ENCODE measurements at places on chromosomes 3 and 15.

GRCh38 chr3:128482175-128482574 is 10.8 kb downstream of the GATA2 start:
- peak; percentile 19 for DNase-seq

DNA sequence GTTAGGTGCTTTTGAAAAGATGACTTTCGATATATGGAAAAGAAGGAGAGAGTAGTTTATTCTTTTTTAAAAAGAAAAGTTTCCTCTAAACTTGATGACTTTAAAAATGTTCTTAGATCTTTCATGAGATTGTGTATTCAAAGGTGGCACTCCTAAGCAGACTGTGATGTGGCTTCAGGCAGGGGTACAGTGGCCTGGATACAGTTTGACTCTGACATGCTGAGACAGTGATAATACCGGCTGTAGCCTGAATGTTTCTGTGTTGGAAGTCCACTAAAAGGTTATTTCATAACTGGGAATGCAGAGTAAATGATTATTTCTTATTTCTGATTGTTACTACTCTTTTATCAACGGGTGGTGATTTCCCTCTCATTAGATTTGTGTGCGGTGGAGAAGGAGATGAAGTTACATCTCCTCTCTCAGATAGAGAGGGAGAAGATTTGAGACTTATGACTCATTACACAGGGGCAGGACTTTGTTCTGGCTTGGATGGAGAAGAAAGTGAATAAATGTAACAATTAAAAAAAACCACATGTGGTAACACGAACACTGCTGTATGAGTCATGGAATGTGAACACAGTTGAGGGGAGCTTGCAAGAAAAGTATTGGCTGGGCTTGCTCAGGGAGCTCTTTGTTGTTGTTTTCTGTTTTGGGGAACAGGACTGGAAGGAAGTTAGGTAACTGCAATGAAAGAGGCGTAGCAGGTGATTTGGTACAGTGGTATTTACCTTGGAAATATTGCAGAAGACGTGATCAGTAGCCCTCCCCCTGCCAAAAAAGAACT is 21.6 kb downstream of the SPTSSB start:
- no peak for DNase-seq

- no peak for DNase-seq
Measured at GRCh38 chr3:187516446-187517185, 148.4 kb downstream of the RTP4 start.

DNA sequence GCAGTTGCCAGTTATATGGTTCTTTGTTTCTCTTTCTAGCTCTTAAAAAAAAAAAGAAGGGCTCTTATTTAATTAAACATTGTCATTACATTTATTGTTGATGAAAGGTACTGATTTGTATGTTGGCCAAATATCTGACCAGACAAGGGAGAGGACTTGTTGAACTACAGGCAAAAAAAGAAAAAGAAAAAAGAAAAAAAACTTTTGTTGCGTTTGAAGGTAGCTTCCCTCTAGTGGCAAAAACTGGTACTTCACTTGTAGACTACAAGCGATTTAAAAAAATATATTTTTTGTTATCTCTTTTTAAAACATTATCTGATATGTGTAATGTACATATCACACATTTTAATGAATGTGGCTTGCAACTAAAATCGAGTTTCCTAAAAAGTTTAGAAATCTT is 280.6 kb downstream of the ROBO2 start:
- no peak for DNase-seq

DNA sequence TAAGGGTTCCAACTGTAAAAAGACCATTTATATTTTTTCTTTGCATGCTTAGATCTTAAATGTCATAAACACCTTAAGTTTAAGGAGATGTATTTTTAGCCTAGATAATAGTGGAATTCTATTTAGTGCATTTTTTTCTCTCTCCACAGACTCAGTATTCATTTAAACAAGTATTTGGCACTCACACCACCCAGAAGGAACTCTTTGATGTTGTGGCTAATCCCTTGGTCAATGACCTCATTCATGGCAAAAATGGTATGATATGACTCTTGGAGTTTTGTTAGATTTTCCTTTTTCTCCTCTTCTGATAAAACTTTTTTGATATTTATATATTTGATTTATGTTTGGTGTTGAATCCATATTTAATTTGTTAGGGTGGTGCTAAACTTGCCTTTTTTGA is 7.3 kb downstream of the KIF23 start:
- DNase-seq, result no peak

DNA sequence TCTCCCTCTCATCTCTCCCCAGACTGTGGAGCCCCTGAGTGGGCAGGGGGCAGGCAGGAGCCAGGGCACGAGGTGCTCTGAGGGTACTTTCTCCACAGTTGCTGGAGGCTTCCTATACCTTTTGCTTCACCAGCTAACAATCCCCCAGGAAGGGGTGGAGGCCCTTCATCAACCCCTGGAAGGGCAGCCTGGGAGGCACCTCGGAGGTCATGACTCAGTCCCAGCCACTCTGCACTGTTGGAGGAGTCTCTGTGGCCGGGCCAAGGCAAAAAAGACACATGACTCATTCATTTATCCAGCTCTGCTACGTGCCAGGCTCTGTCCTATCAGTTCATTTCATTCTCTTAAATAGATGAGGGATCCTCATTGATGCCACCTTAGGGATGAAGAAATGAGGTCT is 15.6 kb upstream of the KY start:
- no peak for DNase-seq

GRCh38 chr3:53255423-53255774 is 423 bp downstream of the TKT start:
- peak; percentile 68 for DNase-seq

All from left ventricle myocardium superior (tissue), 1 donor.